ENCODE measurements at places on chromosomes 12 and 14.

DNA sequence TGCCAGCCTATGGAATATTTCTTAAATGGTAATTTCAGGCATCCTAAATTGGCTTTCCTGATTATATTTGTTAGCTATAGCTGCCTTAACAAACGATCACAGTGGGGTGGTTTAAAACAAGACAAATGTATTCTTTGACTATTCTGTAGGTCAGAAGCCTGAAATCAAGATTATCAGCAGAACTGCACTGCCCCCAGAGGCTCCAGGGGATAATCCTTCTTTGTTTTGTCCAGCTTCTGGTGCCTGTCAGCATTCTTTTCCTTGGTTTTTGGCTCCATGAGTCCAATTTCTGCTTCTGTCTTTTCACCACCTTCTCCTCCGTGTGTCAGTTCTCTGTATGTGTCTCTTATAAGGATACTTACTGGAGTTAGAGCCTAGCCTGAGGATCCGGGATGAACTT lies 1282.2 kb upstream of the USP15 start:
- DNase-seq, result no peak

GRCh38 chr14:55212634-55213033 lies 21.2 kb upstream of the DLGAP5 start:
- peak; percentile 76 for DNase-seq

GRCh38 chr14:99479906-99480869 lies at the start of gene SETD3:
TSS of gene SETD3 (minus strand) at chr14:99480859. CDS start at chr14:99465805, 15,054 bp downstream.
- no peak for DNase-seq

GRCh38 chr14:20516921-20517320 lies 11.6 kb downstream of the RNASE10 start:
- no peak for DNase-seq

- DNase-seq, result no peak
These were observed 107.1 kb downstream of the PLEKHA5 start for GRCh38 chr12:19236656-19237055.

DNA sequence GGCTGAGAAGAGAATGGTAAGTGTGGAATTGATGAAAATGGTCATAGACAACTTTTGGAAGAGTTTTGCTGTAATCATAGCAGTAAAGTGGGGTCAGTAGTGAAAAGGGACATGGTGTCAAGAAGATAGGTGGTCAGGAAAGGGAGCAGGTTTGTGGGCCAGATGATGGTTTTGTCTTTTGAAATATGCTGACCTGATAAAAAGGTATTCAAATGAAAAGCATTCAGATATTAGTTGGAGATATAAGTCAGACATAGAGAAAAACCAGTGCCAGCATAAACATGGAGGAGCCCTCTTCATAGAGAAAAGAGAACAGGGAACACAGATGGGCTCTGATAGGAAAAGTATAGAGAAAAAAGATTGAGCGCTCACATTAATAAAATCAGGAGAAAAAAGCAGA lies 518.3 kb downstream of the NRXN3 start:
- DNase-seq, result no peak

- no peak for DNase-seq
These were observed 249.6 kb upstream of the TBX3 start for GRCh38 chr12:114933428-114934160.

GRCh38 chr12:40681148-40681547 lies 11.1 kb upstream of the CNTN1 start:
- DNase-seq, result no peak

- DNase-seq, result no peak
These were observed 42.0 kb upstream of the PRICKLE1 start for GRCh38 chr12:42631513-42631912.

- DNase-seq, result no peak
These were observed 451.2 kb upstream of the DCN start for GRCh38 chr12:91633734-91634357.

- DNase-seq, result no peak
These were observed 342.4 kb upstream of the FLRT2 start for GRCh38 chr14:85187521-85187920.

DNA sequence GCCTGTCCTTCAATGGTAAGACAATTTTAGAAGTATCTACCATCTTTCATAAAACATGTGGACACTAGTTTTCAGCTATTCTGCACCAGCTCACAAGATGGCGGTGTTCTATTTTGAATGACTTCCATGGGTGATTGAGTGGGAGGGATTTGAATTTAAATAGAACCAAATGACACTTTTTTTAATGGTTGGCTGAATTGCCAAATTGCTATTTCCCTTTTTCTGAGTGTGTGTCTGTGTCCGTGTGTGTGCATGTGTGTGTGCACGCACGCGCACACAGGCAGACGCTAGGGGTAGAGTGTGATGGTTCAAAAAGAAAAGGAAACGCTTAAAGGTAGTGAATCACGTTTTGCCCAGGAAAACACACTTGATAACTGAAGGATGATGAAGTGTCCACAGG lies 362.6 kb downstream of the DAD1 start:
- DNase-seq, result no peak

GRCh38 chr12:58681730-58682129 lies 238.6 kb downstream of the LRIG3 start:
- DNase-seq, result no peak

GRCh38 chr14:103164779-103165178 lies 41.5 kb downstream of the TNFAIP2 start:
- DNase-seq, result no peak

- no peak for DNase-seq
These were observed 139.4 kb upstream of the SLCO1C1 start for GRCh38 chr12:20555771-20556170.

DNA sequence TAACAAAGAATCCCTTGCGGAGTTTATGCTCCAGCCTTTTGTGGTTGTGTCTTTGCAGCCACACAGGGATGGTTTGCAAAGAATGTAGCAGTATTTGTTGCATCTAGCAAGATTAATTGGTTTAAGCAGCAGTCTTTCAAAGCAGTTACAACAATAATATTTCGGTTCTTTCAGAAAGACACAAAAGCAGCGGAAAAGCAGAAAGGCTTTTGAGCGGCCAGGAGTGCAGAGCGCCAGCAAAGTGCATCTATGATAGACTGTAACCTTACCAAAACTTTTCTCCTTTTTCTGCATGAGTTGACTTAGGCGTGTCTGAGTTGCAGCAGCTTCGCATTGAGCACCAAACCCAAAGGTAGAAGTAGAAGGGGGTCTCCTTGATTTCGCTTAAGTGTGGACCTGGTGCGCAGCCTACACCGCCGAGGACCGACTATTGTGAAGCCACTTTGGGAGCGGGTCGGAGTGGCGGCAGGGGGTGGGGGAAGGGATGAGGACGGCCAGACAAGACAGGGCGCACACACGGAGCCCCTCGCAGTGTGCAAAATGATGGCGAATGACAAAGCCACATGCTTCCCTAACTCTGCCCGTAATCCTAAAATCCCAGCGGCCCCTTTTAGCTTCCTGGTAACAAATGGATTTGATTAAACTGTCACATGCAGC lies 1.2 kb downstream of the LMO3 start:
- DNase-seq, result no peak

DNA sequence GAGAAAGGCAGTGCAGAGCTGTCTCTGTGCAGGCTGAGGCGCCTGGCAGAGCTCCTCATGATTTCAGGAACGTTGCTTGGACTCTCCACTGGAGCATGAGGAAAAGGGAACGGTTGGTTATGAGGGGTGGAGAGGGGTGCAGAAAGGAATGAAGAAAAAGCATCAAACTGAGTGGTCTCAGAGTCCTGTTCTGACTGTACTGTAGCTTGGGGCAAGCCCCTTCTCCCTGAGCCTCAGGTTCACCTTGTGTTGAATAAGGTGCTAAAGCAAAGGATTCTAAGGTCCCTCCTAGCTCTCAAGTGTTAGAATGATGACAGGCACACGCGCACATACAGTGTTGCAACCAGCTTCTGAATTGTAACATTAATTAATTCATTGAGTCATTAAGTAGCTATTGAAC lies 125.2 kb upstream of the PARP11 start:
- no peak for DNase-seq

DNA sequence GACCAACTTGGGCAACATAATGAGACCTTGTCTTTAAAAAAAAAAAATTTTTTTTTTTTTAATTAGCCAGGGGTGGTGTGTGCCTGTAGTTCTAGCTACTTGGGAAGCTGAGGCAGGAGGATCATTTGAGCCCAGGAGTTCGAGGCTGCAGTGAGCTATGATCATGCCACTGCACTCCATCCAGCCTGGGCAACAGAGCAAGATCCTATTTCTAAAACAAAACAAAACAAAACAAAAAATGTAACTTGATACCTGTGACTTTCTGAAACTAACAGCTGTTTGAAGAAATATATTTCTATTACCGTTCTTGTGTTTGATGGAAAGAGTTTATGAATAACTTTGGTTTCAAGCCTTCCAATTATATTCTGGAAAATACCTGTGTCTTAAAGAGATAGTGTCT lies 1.7 kb upstream of the ACACB start:
- no peak for DNase-seq

GRCh38 chr14:23694085-23694948 lies 58.2 kb downstream of the DHRS2 start:
- no peak for DNase-seq

DNA sequence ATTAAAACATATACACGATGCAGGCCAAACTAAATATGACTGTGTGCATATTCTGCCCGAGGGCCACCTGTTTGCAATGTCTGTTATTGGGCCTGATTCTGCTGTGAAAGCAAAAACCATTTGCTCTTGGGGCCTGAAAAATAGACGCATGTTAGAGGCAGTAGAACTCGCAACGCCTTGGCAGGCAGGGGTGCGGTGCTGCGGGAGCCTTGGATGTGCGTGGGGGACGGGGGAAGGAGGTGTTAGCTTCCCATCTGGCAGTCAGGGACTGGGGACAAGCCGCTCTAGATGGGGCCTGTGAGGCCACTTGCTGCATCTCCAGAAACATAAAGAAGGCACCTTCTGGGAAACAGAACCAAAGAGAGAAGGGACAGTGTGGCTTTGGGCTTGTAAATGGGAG lies 216.3 kb downstream of the PHETA1 start:
- no peak for DNase-seq

DNA sequence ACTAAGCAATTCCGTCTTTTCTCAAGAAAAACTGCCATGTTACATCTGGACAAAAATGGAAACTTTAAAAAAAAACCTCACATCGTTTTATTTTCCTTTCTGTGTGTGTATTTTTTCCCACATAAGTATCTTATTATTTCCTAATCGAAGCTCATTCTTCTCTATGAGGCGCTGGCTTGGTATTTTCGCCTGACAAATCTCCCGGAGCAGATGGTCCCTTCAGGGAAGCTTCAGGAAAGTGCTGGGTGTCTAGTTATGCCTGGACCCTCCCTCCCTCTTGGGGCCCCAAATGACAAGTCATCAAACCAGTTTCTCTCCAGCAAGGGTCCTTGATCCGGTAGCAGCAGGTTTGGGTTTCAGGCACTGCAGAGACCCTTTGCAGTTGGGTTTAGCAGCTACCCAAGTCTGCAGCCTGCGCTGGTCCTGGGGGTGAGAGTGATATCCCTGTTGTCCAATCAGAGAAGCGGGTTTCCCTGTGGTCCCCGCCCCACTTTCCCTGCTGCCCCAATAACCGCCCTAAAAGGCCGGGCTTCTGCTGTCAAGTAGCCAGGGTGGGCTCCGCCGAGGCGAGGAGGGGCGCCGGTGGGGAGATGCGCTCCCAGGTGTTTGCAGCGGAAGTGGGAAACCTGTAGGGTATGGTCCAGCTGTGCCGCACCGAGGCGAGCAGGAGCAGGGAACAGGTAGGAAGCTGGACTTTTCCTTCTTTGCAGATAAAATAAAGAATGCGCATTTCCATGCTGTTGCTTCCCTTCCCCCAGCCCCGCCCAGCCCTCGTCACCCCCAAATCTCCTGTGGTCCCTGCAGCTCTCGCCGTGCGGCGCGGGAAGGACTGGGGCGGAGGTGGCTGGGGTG lies at the start of gene CNTN1:
Gene CNTN1, plus strand, starts transcription at position 527 of the 852 bp plus-strand sequence.
- DNase-seq, result peak; percentile 6

DNA sequence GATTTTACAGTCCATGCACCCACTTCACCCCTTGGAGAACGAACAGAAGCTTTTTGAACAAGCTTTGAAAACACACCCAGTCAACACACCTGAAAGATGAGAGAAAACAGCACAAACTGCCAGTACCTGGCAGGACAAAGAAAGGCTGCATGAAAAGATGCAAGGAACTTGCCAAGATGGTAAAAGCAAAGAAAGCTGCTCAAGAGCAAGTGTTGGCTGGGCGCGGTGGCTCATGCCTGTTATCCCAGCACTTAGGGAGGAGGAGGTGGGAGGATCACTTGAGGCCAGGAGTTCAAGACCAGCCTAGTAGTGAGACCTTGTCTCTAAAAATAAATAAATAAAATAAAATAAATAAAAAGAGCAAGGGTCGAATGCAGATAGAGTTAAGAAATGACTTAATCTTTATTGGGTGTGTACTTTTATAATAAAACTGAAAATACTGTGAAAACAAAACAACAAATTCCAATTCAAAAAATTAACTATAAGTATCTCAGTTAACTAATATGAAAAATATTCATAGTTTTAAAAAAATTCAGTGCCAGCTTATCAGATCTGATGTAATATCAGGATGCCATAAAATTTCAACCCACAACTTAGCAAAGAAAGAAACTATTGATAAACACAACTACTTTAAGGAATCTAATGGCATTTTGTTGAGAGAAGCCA lies 59.2 kb downstream of the HECTD4 start:
- no peak for DNase-seq

- DNase-seq, result no peak
These were observed 74.8 kb downstream of the EEA1 start for GRCh38 chr12:92854344-92854743.

- DNase-seq, result no peak
These were observed 6.0 kb downstream of the OR10P1 start for GRCh38 chr12:55642669-55643068.

GRCh38 chr14:54730156-54730961 lies 163.4 kb downstream of the SAMD4A start:
- DNase-seq, result no peak

DNA sequence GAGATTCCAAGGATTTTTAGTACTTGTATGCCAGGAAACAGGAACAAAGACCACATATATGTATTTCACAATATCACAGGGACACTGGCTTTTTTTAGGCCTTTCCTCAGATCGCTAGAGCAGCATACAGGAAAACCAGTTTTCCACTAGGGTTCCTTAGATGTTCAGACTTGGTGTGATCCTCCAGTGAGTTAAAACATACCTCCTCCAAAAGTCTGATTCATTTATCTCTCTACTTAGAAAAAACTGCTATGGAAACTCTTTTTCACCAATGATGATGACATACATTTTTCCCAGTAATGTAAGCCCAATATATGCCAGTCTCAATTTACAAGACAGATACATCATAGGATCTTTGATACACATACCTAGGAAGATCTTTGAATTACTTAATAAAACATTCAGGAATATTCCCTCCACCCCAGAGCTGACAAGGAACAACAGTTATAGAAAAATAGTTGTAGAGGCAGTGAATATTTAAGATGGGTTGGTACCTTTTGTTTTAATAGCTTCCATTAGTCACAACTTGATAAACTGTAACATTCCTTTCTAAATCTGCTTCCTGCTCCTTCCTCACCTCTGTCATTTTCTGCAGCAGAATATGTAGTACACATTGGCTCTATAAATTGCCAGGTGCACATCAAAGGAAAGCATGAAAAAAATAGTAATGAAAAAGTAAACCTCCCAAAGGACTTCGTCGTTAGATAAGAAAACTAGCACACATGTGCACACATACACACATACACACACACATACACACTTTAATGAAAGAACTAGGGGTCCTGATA lies 27.5 kb downstream of the BCAT1 start:
- DNase-seq, result no peak

GRCh38 chr14:94330857-94331256 lies 7.7 kb upstream of the SERPINA6 start:
- DNase-seq, result no peak

Measured in SHP77 (cell line).